ENCODE measurements at places on chromosomes 6 and 20.

GRCh38 chr20:39893003-39893685 lies 795.9 kb downstream of the MAFB start:
- H3K27ac ChIP-seq, result no peak overlapping the region
- H3K36me3 ChIP-seq, result no peaks in the 10 kb centered on the region
- H3K4me3 ChIP-seq, result no peak overlapping the region
- H3K4me1 ChIP-seq, result no peaks in the 10 kb centered on the region
- DNase-seq, result no peak

GRCh38 chr6:68726337-68726736 lies 91.3 kb downstream of the ADGRB3 start:
- no peak overlapping the region for H3K27ac ChIP-seq
- no peaks in the 10 kb centered on the region for H3K27me3 ChIP-seq
- no peaks in the 10 kb centered on the region for H3K36me3 ChIP-seq
- H3K4me1 ChIP-seq, result no peaks in the 10 kb centered on the region
- no peak overlapping the region for H3K4me3 ChIP-seq
- no peak for DNase-seq

- H3K27me3 ChIP-seq, result no peaks in the 10 kb centered on the region
- H3K36me3 ChIP-seq, result no peaks in the 10 kb centered on the region
- H3K27ac ChIP-seq, result no peak overlapping the region
- peaks cover 14% of the 10 kb centered on the region for H3K4me1 ChIP-seq
- no peak overlapping the region for H3K4me3 ChIP-seq
These were observed 91.0 kb downstream of the TMEM242 start for GRCh38 chr6:157232161-157232895.

GRCh38 chr6:147570681-147571080 lies 62.2 kb downstream of the SAMD5 start:
- no peak for DNase-seq
- no peaks in the 10 kb centered on the region for H3K36me3 ChIP-seq
- peaks cover 20% of the 10 kb centered on the region for H3K4me1 ChIP-seq

GRCh38 chr6:158564243-158565121 lies 4.6 kb downstream of the TMEM181 start:
- H3K27ac ChIP-seq, result no peak overlapping the region
- DNase-seq, result no peak
- no peaks in the 10 kb centered on the region for H3K36me3 ChIP-seq
- H3K27me3 ChIP-seq, result no peaks in the 10 kb centered on the region

DNA sequence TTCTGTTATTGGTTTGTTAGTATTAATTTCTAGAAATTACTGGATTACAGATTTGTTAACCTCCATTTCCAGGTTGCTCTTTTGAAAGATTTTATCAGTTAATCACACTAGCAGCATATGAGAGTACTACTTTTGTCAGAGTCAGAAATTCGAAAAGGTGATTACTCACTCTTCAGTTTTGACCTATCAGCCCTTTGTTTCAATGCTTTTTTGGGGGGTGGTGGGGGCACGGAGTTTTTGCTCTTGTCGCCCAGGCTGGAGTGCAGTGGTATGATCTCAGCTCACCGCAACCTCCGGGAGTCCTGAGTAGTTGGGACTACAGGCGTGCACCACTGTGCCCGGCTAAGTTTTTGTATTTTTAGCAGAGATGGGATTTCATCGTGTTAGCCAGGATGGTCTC lies 149.2 kb downstream of the JARID2 start:
- H3K4me1 ChIP-seq, result peaks cover 53% of the 10 kb centered on the region
- no peak for DNase-seq
- no peak overlapping the region for H3K27ac ChIP-seq
- H3K4me3 ChIP-seq, result no peak overlapping the region
- H3K27me3 ChIP-seq, result no peaks in the 10 kb centered on the region
- no peaks in the 10 kb centered on the region for H3K36me3 ChIP-seq

DNA sequence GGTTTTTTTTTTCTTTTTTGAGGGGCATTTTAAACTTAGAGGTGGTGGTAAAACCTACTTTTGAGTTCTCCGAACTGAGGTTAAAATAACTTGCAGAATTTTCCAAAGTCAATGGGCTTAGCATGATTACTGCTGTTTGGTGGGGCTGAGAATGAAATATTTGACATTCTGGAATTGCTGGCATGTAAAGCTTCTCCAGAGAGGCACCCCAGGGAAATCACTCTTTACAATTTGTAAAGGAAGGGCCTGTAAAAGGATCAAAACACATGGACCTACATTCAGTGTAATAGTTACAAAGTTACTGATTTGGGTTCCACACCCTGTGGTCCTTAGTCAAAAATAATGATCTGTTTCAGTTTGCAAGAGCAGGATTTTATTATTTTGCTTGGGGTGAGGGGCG lies 5.5 kb downstream of the FAM217B start:
- H3K4me1 ChIP-seq, result peaks cover 59% of the 10 kb centered on the region
- no peak for DNase-seq
- no peak overlapping the region for H3K27ac ChIP-seq
- H3K27me3 ChIP-seq, result no peaks in the 10 kb centered on the region

GRCh38 chr20:46111028-46111835 lies 6.9 kb upstream of the CD40 start:
- H3K27me3 ChIP-seq, result no peaks in the 10 kb centered on the region
- H3K27ac ChIP-seq, result no peak overlapping the region
- no peaks in the 10 kb centered on the region for H3K36me3 ChIP-seq
- no peak overlapping the region for H3K4me3 ChIP-seq

- no peak overlapping the region for H3K27ac ChIP-seq
- H3K4me3 ChIP-seq, result no peak overlapping the region
- H3K36me3 ChIP-seq, result no peaks in the 10 kb centered on the region
- H3K4me1 ChIP-seq, result no peaks in the 10 kb centered on the region
- H3K27me3 ChIP-seq, result no peaks in the 10 kb centered on the region
These were observed 45.1 kb downstream of the ADGRF1 start for GRCh38 chr6:46996860-46997641.

DNA sequence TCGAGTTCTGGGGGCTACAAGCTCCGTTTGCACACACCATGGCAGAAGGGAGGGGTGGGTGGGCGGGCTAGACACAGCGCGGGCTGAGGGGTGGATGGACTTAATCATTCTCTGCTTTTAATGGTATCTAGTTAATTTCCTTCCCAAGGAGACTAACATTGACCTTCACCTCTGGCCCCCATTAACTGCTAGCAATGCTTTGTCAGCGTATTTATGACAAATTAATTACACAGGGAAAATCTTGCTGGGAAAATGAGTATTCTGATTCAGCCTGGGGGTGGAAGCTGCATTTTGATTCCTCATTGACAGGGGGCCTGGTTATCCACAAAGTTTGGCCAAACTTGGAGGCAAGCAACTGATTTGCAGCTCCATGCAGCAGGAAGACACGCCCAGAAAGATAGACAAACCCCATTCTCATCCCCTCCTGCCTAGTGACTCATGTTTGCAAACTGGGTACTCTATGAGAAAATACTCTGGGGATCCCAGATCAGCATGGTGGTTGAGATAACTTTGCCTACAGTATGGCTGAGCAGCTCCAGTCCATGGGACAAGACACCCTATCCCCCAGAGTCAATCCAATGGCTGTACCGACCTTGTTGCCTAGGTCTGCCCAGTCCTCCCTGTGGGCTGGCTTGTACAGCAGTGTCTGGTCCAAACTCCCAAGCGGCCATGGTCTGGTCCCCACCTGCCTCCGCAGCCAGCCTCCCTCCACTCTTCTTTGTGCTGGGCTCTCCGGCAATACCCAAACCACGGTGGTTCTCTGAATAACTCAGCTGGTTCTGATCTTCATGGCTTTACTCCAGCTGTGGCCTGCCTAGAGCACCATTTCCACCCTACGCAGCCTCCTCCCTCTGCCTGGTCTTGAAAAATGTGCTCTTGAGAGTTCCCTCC lies 19.7 kb downstream of the ZBP1 start:
- no peaks in the 10 kb centered on the region for H3K36me3 ChIP-seq
- no peak overlapping the region for H3K27ac ChIP-seq
- no peak overlapping the region for H3K4me3 ChIP-seq
- no peaks in the 10 kb centered on the region for H3K4me1 ChIP-seq

- DNase-seq, result no peak
- no peak overlapping the region for H3K27ac ChIP-seq
- H3K4me3 ChIP-seq, result no peak overlapping the region
- no peaks in the 10 kb centered on the region for H3K4me1 ChIP-seq
- H3K36me3 ChIP-seq, result no peaks in the 10 kb centered on the region
- H3K27me3 ChIP-seq, result no peaks in the 10 kb centered on the region
These were observed 47.6 kb upstream of the ZNF337 start for GRCh38 chr20:25744261-25744660.

- no peak overlapping the region for H3K27ac ChIP-seq
- no peaks in the 10 kb centered on the region for H3K36me3 ChIP-seq
- H3K4me1 ChIP-seq, result no peaks in the 10 kb centered on the region
- DNase-seq, result no peak
- no peak overlapping the region for H3K4me3 ChIP-seq
These were observed 313.6 kb upstream of the SULF2 start for GRCh38 chr20:48098866-48099265.

- no peak overlapping the region for H3K27ac ChIP-seq
- no peaks in the 10 kb centered on the region for H3K4me1 ChIP-seq
- no peaks in the 10 kb centered on the region for H3K27me3 ChIP-seq
These were observed 82.1 kb downstream of the ADAT2 start for GRCh38 chr6:143368426-143368825.

DNA sequence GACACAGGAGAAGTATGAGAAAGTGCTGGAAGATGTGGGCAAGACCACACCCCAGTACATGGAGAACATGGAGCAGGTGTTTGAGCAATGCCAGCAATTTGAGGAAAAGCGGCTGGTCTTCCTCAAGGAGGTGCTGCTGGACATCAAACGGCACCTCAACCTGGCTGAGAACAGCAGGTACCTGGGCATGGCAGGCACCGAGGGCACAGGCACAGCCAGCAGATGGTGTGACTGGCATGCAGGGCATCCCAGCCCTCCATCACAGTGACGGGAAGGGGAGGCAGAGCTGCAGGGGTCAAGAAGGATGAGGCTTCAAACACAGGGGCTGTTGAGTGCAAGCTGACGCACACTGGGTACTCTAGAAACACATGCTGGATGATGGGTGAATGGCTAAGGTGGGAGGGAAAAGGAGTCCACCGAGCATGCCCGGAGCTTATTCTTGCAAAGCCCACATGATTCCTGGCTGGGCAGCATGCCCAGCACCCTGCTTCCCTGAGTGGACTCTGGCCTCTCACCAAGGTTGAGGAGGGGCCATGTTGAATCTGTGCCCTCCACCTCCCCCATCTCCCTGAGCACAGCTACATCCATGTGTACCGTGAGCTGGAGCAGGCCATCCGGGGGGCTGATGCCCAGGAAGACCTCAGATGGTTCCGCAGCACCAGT lies 26.3 kb downstream of the SPDEF start:
- no peak overlapping the region for H3K4me3 ChIP-seq
- H3K27me3 ChIP-seq, result no peaks in the 10 kb centered on the region
- H3K27ac ChIP-seq, result no peak overlapping the region
- peaks cover 10% of the 10 kb centered on the region for H3K4me1 ChIP-seq

GRCh38 chr6:92748131-92748530 lies 671.2 kb downstream of the EPHA7 start:
- H3K4me1 ChIP-seq, result no peaks in the 10 kb centered on the region
- H3K27me3 ChIP-seq, result no peaks in the 10 kb centered on the region
- H3K27ac ChIP-seq, result no peak overlapping the region
- H3K36me3 ChIP-seq, result no peaks in the 10 kb centered on the region
- no peak for DNase-seq

DNA sequence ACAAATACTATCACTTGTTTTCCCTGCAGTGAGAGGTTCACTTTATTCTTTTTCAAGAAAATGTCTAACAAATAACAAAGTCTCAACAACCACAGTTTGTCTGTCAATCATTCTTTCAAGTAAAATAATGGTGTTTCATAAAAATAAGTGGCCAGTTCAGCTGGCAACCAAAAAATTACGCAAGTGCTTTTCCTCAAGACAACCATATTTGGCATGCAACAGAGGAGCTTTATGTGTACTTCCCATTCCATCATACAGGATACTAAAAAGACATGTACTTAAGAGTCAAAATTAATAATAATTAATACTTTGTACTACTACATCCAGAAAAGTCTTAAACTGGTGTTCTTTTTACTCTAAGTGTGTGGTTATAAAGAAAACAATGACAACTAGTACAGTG lies 34.6 kb downstream of the ATG5 start:
- no peaks in the 10 kb centered on the region for H3K27me3 ChIP-seq
- H3K4me1 ChIP-seq, result no peaks in the 10 kb centered on the region
- no peak overlapping the region for H3K4me3 ChIP-seq
- DNase-seq, result no peak

DNA sequence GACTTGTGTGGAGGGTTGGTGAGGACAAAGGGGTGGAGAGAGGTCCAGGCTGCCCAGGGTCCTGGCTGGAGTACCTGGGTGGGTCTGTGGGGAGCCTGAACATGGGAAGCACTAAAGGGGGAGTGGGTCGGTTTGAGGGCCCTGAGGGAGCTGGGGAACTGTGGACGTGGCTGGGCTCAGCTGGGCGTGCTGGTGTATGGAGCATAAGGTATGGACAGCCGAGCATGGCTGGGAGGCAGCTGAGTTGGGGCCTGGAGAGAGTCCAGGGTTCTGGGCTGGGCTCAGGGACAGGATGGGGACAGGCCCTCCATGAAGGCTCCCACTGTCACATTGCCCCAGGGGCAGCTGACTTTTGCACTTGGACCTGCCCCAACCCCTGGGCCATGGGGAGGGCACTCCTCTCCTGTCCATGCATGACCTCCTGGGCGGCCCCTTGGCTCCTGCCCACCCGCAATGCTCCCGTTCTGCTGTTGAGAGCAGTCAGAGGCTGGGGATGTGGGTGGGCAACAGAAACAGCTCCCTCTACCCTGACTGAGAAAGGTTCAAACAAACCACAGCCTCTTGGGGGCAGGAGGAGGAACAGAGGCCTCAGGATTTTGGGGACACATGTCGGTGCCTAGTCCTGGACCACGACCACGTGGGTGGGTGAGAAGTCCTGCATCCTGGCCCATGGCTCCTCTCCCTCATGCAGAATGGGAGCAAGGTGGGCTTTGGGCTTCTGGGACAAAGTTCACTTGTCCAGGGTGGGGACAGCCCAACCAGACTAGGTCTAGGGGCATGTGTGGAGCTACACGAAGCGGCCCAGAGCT lies 4.5 kb downstream of the C20orf204 start:
- DNase-seq, result no peak
- peaks cover 57% of the 10 kb centered on the region for H3K27me3 ChIP-seq
- H3K36me3 ChIP-seq, result no peaks in the 10 kb centered on the region
- H3K4me1 ChIP-seq, result peaks cover 21% of the 10 kb centered on the region

- no peaks in the 10 kb centered on the region for H3K27me3 ChIP-seq
- no peaks in the 10 kb centered on the region for H3K4me1 ChIP-seq
- no peak for DNase-seq
- no peak overlapping the region for H3K27ac ChIP-seq
- H3K36me3 ChIP-seq, result no peaks in the 10 kb centered on the region
These were observed 239.2 kb upstream of the DEFB112 start for GRCh38 chr6:50288881-50289280.

DNA sequence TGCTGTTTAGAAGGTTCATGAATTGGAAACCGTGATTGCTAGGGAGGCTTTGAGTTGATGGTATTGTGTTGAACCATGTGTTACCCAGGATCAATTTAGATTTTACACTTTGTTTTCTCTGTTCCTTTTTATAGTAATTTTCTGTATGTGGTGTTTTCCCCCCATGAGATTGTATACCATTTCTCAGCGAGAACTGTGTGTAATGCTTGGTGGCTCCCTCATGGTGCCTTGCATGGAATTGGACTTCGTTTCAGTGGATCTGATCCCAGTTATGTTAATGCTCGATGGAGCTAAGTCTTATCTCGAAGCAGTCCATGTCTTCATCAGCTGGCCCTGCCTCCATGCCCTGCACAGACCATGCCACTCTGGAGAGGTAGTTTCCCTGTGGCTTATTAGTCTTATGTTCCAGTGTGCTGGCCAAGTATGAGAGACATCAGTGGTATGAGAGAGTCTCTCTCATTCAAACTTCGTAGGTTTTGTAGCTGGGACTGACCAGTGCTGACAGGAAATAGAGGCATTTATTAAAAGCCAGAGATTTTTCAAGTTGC lies 18.7 kb downstream of the PTPN1 start:
- no peaks in the 10 kb centered on the region for H3K36me3 ChIP-seq
- no peak for DNase-seq
- H3K27me3 ChIP-seq, result no peaks in the 10 kb centered on the region
- no peak overlapping the region for H3K4me3 ChIP-seq
- no peak overlapping the region for H3K27ac ChIP-seq

GRCh38 chr6:14656649-14657048 lies 539.1 kb downstream of the CD83 start:
- H3K4me3 ChIP-seq, result no peak overlapping the region
